Lung microvascular endothelial cell (primary cell): ENCODE measurements at places on chromosomes 7 and 10. TPM values are rescaled to one million over a fixed set of nuclear protein-coding genes. Genes with fewer than 3 reads are reported as not detected.

GRCh38 chr7:7181519-7182155 is 707 bp upstream of the C1GALT1 start:
- peak; percentile 56 for DNase-seq

GRCh38 chr7:1678081-1678543 is 8.0 kb downstream of the ELFN1 start:
- DNase-seq = no peak

DNA sequence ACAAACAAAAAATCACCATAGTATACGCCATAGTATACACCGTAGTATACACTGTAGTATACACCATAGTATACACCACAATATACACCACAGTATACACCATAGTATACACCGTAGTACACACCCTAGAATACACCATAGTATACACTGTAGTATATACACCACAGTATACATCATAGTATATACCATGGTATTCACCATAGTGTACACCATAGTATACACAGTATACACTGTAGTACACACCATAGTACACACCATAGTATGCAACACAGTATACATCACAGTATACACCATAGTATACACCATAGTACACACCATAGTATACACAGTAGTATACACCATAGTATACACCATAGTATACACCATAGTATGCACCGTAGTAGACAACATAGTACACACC is 157.6 kb upstream of the ADARB2 start:
- no peak for DNase-seq

GSAP gene
- 2.0 and 3.6 TPM in 2 replicates for total RNA-seq

ADCYAP1R1 gene
- under 0.01 TPM in 1 of 2 replicates, not detected in the other for total RNA-seq
